ENCODE measurements at places on chromosomes 5 and 9.

- DNase-seq: no peak
Observed at GRCh38 chr9:128232528-128233428, 29.6 kb downstream of the DNM1 start.

DNA sequence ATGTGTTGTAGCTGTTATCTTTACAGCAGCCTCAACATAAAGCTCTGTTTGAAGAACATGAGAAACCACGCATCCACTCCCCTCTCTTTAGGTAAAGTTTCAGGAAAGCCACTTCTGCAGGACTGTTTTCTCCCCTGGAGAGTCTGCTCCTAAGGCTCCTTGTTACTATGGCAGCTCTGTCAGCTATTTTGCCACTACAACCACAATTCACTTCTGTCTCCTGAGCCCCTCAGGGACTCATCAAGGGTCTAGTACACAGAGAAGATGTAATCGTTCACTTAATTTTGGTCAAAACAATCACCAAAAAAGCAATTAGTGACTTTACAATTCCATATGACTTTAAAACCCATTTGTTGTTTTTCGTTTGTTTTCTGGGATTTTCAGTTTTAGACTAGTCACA lies 157.7 kb downstream of the FBN2 start:
- no peak for DNase-seq

DNA sequence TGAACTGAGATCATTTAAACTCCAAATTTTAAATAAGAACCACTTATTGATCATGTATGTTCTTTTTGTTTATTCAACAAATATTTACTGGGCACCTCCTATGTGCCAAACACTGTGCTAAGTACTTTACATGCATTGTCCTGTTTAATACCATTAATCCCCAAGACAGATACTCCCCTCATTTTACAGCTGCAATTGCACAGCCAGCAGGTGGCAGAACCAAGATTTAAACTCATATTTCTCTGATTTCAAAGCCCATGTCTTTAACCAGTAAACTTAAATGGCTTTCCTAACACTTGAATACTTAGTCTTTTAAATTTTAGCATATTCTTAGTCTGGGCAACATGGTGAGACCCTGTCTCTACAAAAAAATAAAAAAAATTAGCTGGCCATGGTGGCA lies 43.4 kb upstream of the KIAA1958 start:
- no peak for DNase-seq

GRCh38 chr9:126470241-126470993 lies 143.3 kb upstream of the LMX1B start:
- DNase-seq: no peak

- DNase-seq: no peak
Observed at GRCh38 chr5:58893551-58893950, 310.7 kb downstream of the RAB3C start.

DNA sequence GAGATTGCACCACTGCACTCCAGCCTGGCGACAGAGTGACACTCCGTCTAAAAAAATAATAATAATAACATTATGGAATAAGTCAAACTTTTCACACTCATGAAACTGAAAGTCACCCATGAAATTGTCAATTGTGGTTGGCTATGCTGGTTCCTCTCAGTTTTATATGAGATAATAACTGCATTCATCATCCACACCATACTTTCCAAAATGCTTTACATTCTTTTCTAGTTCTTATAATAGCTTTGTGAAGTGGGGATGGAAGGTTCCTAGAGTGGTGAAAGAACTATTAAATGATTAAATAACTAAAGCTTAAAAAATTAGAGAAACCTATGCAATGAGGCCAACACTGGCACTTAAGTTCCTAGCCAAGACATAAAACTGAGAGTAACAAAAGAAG lies 12.6 kb upstream of the ASPN start:
- peak; percentile 82 for DNase-seq

DNA sequence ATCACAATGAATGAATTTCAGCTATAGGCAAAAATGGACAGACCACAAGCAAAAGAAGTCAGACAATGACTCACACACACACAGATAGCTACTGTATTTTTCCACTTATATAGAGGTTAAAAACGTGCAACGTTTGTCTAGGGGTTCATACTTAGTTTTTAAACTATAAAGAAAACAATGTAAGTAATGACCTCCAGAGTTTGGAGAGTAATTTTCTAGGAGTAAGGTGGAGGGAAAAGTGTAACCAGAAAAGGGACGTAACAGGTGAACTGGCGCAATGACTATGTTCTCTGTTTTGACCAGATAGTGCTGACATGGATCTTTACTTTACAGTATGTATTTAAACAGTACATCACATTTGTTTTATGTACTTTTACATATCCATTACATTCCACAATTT lies 51.1 kb downstream of the FNIP1 start:
- DNase-seq: peak; percentile 46

- no peak for DNase-seq
Observed at GRCh38 chr9:98328770-98329169, 73.3 kb upstream of the TBC1D2 start.

- DNase-seq: no peak
Observed at GRCh38 chr9:5767968-5768932, 64.7 kb downstream of the ERMP1 start.

DNA sequence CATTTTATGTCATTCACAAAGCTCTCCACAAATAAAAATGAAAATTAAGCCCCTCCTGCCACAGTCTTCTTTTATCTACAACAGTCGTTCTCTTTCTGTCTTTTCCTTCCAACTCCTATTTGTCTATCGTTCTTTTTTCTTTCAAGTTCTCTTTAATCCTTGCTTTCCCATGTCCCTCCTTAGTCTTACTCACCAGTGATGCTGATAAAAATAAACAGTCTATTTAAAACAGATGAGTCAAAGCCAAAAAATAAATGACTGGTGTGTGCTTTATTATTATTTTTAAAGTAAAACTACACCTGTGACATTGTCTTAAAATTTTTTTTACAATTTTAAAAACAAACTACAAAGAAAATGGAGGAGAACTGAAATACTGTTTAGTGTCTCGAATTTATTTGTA lies 137.1 kb upstream of the TMEM161B start:
- no peak for DNase-seq

- peak; percentile 42 for DNase-seq
Observed at GRCh38 chr5:134439210-134439654, 27.6 kb upstream of the CDKN2AIPNL start.

DNA sequence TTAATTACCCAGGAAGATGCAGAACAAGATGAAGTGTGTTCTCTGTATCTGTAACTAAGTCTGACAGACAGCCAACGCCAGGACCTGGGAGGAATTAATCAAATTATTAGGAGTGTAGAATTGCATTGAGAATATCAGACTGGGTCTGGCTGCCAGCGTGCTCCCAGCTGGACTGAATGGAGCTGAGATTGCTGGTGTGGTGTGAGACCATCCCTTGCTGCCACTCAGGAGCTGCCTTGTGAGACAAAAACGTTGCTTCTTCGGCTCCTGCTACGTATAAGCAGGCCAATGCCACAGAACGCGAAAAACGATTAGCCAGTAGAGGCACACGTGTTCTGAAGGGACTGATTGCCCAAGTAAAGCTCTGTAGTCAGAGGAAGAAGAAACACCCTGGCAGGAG lies 66.8 kb downstream of the AMBP start:
- no peak for DNase-seq

GRCh38 chr9:96868709-96869108 lies 14.4 kb upstream of the ZNF782 start:
- DNase-seq: no peak

DNA sequence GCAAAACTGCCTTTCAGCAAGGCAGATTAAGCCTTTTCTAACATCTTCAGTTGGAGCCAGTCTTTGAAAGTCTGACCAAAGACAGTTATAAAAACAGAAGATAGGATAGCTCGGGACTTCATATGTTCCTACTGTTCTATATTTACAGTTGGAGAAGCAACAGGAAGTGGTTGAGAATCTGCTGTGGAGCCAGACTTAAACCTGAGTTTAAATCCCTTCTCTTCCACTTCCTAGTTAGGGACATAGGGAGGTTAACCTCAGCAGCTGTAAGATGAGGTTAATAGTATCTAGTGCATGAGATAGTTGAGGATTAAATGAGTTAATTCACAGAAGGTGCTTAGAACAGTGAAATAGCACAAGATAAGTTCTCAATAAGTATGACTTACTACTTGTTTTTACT lies 84.5 kb upstream of the FREM1 start:
- DNase-seq: no peak

- no peak for DNase-seq
Observed at GRCh38 chr9:97721396-97721795, 24.3 kb upstream of the XPA start.

DNA sequence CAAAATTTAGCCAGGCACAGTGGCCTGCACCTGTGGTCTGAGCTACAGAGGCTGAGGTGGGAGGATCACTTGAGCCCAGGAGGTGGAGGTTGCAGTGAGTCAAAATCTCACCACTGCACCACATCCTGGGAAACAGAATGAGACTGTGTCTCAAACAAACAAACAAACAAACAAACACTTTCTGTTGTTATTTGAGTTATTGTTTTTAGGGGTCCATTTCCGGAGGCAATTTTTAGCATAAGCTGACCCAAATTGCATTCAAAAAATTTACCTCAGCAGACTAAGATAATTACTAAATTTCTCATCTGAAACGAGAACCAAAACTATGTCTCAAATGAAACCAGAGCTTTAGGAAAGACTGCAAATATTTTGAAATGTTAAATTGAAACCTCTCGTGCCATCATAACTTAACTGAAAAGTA lies 1485.1 kb downstream of the EFNA5 start:
- no peak for DNase-seq

- DNase-seq: peak; percentile 11
Observed at GRCh38 chr5:165579911-165580310, 2074.5 kb downstream of the MAT2B start.

DNA sequence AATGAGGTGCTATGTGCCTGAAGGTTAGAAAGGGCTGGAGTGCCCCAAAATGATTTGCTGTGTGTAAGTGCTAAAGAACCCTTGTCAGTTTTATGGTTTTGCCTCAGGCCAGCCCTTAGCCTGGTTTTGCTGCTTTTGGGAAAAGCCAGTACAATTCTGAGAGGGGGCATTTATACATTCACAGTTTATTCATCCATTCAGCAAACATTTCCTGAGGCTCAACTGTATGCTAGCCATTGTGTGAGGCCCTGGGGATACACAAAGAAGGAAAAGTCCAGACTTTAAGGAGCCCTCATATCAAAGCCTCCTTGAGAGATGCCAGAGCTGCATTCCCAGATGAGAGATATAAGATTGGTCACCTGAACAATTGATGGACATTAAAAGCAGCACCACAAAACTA lies 115.2 kb upstream of the PLCXD3 start:
- peak; percentile 49 for DNase-seq

- DNase-seq: no peak
Observed at GRCh38 chr5:28707706-28708105, 1669.3 kb upstream of the CDH9 start.

GRCh38 chr5:138543730-138544104 lies 681 bp upstream of the ETF1 start:
- no peak for DNase-seq

GRCh38 chr5:144504929-144505577 lies 334.4 kb downstream of the KCTD16 start:
- DNase-seq: no peak

DNA sequence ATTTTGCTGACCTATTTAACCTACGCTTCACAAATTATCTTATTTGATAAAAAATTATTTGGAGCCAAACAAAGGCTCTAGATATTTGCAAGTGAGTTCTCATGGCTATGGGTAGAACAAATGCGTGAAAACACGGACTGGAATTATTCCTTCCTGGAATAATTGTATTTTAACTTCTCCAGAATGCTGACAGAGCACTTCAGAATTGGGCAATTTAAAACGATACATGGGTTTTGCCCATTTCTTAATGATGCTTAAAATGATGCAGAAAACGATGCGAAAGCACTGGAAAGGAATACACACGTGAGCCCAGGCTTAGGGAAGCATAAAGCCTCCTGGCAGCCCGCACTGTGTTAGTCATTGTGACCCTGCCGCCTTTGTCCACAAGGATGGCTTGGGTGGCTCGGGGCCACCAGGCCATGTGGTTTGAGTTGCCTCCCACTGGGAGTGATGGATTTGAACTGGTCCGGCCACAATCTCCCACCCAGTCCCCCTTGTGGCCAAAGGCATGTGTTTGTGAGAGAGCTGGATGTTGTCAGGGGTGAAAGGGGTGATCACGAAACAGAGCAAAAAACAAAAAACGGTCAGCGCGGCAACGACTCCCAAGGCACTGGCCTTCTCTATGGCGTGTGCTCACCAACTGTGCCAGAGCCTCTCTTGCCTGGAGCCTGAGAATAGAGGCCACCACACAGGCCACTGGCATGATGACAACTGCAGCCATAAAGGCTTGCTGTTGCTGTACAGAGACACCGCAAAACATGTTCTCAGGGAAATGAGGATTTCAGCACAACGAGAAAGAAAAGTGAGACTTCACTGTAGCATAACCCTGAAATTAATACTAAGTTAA lies 234.2 kb upstream of the ADAMTS16 start:
- DNase-seq: no peak

Data from foreskin melanocyte (primary cell).